ENCODE measurements at places on chromosomes 6 and 20. TPM values are rescaled to one million over a fixed set of nuclear protein-coding genes. Genes with fewer than 3 reads are reported as not detected.

GRCh38 chr6:135784507-135784906 is 67.0 kb upstream of the PDE7B start:
- H3K4me3 ChIP-seq: no peak overlapping the region
- no peaks in the 10 kb centered on the region for H3K36me3 ChIP-seq
- no peaks in the 10 kb centered on the region for H3K27me3 ChIP-seq

DNA sequence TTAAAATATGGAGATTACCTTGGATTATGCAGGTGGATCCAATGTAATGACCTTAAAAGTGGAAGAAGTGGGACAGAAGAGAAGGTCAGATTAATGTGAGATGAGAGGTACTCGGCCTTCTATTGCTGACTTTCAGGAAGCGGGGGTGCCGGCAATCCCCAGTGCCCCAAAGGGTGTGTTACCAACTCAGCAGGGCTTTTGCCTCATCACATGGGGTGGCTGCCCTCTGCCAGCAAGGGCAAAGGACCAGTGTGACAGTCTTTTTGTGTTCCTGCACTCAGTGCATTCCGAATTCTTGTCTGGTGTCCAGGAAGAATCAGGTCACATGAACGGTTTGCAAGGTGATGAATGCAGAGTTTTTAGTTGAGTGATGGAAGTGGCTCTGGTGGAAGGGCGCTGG is 624.2 kb downstream of the COL12A1 start:
- H3K27ac ChIP-seq: no peak overlapping the region
- no peaks in the 10 kb centered on the region for H3K4me1 ChIP-seq
- no peaks in the 10 kb centered on the region for H3K36me3 ChIP-seq
- no peaks in the 10 kb centered on the region for H3K27me3 ChIP-seq
- DNase-seq: no peak

- H3K4me1 ChIP-seq: peaks cover 63% of the 10 kb centered on the region
- 0 out of 2 replicates have a peak, but pooled peaks cover under 1% of the 10 kb centered on the region for H3K36me3 ChIP-seq
- H3K4me3 ChIP-seq: peak overlapping the region; percentile 34
- no peaks in the 10 kb centered on the region for H3K27me3 ChIP-seq
These were observed 115.7 kb downstream of the OGFRL1 start for GRCh38 chr6:71404145-71404966.

- H3K27ac ChIP-seq: no peak overlapping the region
- H3K36me3 ChIP-seq: no peaks in the 10 kb centered on the region
- H3K4me3 ChIP-seq: no peak overlapping the region
- DNase-seq: no peak
- no peaks in the 10 kb centered on the region for H3K27me3 ChIP-seq
- H3K4me1 ChIP-seq: peaks cover 9% of the 10 kb centered on the region
These were observed 13.8 kb upstream of the POLR1H start for GRCh38 chr6:30047220-30047619.

PRL gene
- not detected for total RNA-seq

TSPO2 gene
- total RNA-seq: not detected

Measured in PC-3 (cell line).